ENCODE measurements at places on chromosomes 7 and 10. TPM values are rescaled to one million over a fixed set of nuclear protein-coding genes. Genes with fewer than 3 reads are reported as not detected.

HOXA7 gene
- total RNA-seq = not detected

ALOX5 gene
- total RNA-seq = 57.0 TPM

ASAH2 gene
- 3.3 TPM for total RNA-seq

STRIP2 gene
- 10.1 TPM for total RNA-seq

NCF1 gene
- not detected for total RNA-seq

NUB1 gene
- 56.2 TPM for total RNA-seq

CNTNAP2 gene
- 1.1 TPM for total RNA-seq

MEST gene
- total RNA-seq = 76.1 TPM

LRRC27 gene
- 5.0 TPM for total RNA-seq

AGR2 gene
- 378 TPM for total RNA-seq

PDE6C gene
- not detected for total RNA-seq

DEPP1 gene
- 16.5 TPM for total RNA-seq

ADAM22 gene
- 3.2 TPM for total RNA-seq

LYZL2 gene
- not detected for total RNA-seq

CAV2 gene
- total RNA-seq = 76.4 TPM

CCAR1 gene
- total RNA-seq = 113 TPM

MMP21 gene
- not detected for total RNA-seq

ACTL6B gene
- total RNA-seq = not detected

ZFYVE27 gene
- 28.3 TPM for total RNA-seq

CUZD1 gene
- 0.93 TPM for total RNA-seq

AEBP1 gene
- not detected for total RNA-seq

AQP1 gene
- 1.7 TPM for total RNA-seq

ICA1 gene
- total RNA-seq = 66.4 TPM

HTR5A gene
- total RNA-seq = not detected

CLCN1 gene
- 0.34 TPM for total RNA-seq

RNF133 gene
- total RNA-seq = 0.69 TPM

SEM1 gene
- 71.2 TPM for total RNA-seq

SLC16A12 gene
- 1.2 TPM for total RNA-seq

KAT6B gene
- 28.2 TPM for total RNA-seq

LIMK1 gene
- total RNA-seq = 32.2 TPM

H2BK1 gene
- not detected for total RNA-seq

FBXL13 gene
- 1.3 TPM for total RNA-seq

All from Calu3 (cell line).